ENCODE measurements at places on chromosomes 5 and 9.

DNA sequence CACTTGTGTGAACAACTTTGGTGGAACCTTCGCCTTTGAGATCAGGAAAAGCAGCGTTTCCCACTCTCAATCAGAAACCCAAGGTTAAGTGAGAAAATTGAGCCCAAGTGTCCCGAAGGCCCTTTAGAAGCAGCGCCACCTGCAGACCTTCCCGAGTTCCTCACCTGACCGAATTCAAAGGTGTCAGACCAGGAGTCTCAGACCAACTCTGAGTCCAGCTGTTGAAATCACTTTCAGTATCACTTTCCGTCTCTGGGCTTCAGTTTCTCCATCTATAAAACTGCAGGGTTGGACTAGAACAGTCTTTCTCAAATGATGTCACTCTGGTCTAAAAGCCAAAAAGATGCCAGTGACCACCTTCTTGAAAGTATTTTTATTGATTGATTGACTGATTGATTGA, 31.7 kb upstream of the GRHPR start:
- no peak for DNase-seq

DNA sequence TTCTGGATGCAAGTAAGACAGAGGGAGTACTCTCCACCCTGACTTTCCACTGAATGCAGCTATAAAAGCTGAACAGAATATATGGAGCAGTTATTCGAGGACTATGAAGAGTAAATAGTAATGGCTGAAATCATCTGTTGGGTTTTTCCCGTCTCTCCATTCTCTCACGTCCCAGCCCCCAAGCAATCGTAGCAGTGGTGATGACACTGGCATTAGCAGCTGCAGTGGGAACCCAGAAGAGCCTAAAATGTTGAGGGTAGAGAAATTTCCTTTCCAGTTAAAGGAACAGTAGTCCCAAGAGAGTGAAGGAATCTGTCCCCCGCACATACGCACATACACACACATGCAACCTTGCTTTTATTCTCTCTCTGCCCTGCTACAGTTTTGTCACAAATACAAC, 33.2 kb downstream of the MED27 start:
- no peak for DNase-seq

DNA sequence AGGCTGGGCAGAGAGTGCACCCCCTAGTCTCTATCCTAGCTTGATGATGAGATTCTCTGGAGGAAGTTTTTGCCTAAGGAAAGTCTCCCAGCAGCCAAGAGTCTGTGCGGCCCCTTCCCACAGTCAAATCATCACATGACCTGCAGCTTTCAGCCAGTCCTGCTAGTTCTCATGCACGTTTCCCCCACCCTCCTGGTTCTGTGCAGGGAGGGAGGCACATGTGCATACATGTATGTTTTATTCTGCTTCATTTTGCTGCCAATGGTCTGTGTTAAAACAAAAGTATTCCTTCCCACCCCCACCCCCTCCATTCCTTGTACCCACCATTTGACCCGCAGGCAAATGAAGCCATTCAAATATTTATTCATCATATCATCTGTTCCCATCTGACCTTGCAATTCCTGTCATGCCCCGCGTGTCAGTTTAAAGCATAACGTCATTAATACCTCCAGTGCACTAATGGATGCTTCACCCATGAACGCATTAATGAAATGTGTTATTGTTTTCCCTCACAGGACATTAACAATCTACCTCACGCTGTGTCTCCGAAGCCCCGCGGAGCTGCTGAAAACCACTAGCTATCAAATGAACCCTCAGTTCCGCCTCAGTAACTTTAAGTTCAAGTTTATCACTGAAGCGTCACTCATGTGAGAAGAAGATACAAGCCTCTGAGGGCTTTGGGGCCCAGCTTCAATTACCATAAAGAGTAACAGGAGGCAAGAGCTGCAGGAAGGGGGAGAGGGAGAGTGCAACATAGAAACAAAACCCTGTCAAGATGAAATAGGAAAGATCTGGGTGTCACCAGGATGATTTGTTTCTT, 139.6 kb downstream of the RASEF start:
- no peak for DNase-seq

GRCh38 chr9:133189826-133190225, 19.2 kb downstream of the OBP2B start:
- no peak for DNase-seq

- no peak for DNase-seq
Measured at GRCh38 chr5:138179277-138179857, 455 bp downstream of the KIF20A start.

- no peak for DNase-seq
Measured at GRCh38 chr9:121362813-121363621, 7.0 kb downstream of the STOM start.

GRCh38 chr9:126417043-126417442, 90.4 kb downstream of the MVB12B start:
- no peak for DNase-seq

- no peak for DNase-seq
Measured at GRCh38 chr9:90822866-90823265, 21.2 kb downstream of the SYK start.

DNA sequence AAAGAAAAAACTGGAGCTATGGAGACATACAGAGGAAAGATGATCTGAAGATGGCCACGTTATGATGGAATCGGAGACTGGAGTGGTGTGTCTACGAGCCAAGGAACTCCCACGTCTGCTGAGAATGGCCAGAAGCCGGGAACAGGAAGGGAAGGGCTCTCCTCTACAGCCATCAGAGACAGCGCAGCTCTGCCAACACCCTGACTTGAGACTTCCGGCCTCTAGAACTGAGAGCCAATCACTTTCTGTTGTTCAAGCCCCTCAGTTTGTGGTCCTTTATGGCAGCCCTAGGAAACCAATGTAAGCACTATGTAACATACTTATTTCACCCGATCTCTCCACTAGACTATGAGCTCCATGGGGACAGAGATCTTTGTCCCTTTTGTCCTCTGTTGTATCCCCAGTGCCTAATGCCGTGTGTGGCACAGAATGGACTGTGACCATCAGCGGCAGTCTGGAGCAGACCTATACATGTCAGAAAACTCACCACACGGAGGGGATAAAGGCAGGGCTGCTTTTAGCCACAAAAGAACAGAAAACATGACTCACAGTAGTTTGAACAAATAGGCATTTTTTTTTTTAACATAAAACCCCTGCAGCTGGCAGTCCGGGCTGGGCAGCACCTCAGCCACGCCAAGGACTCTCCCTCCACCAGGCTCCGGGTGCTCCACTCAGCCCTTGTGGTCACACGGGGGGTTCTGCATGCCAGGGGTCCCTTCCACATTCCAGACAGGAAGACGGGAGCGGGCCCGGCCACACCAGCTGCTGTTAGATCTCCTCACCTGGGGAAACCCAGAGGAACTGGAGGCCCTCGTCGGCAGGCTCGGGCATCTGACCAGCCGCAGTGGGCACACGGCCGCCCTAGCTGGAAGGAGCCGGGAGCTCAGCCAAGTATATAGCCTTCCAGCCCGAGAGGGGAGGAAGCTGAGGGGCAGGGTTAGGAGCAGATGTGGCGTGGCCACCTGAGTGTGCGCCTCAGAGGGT, 16.1 kb upstream of the MXD3 start:
- DNase-seq = no peak

Measured in amniotic stem cell (primary cell).